ENCODE measurements at places on chromosomes 13 and 19.

GRCh38 chr13:26517936-26518335 lies 39.5 kb upstream of the WASF3 start:
- DNase-seq: no peak

DNA sequence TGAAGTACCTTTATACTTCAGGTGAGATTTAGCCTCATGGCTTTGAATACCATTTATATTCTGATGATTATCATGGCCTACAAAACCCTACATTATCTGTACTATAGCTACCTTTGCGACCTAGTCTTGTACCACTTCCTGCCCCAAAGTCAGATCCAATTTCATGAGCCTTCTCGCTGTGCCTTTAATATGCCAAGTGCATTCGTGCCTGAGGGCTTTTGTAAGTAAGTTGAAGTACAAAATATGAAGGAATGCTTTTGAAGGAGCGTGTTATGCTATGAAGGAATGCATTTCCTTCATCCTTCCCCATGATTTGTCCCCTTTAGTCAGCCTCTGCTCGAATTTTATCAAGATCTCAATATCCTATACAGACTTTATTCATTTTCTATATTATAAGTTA lies 9.2 kb upstream of the RASL11A start:
- DNase-seq: no peak

DNA sequence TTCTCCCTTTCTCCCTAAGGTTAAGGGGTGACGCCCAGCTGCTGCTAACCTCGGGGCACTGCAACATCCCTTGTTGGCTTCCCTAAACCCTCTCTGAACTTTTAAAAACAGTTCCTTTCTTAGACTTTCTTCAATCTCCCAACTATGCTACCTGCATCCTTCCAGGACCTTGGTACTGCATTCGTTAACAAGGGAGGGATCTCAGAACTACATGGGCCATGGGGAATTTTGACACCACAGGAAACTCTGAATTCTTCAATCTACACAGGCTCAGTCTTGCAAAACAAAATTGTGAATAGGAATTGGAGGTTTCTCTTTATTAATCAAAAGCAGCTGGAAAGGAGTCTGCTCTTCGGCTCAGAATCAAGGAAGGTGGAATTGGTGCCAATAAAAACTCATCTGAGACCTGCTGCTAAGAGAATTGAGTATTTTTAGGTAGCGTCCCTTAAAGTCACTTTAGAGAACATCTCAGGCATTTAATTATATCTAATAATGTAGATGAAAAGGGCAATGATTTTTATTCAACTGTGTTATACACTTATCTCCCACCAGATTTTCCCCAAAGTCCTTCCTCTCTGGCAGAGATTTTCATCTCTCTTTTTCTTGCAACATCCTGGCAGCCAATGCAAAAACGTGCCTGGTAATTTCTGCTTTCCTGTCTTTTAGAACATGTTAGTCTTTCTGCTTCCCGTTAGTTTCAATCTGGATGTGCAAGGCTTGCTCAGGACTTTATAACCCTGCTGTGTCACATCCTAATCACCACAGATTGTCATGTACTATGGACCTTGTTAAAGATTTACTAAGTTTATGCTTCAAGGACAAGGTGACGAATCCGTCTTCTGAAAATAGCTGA lies 69.1 kb upstream of the SLC15A1 start:
- peak; percentile 52 for DNase-seq

DNA sequence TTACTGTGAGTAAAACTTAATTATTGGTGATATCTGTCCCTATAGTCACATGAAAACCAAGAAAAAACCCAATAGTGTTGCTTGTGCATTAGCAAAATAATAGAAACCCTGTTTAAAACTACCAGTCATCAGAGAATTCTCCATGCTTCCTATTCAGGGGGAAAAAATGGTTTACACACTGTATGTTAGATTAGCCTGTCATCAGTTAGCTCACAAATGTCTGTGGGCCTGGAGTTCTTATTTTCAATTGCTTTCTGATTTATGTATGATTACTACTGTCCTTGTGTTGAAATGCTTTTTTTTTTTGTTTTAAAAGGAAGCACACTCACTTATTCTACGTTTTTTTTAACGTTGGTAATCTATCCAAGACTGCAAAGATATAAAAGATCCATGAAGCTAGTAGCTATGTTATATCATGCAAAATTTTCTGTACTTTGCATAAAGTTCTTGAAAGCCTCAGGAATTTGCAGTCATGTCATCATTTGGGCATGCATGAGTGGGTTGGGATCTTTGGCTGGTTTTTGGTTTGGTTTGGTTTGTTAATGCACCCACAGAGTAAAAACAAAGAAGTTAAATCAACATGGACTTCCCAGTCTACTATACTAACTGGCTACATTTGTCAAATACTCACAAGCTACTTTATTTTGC lies 25.9 kb downstream of the RXFP2 start:
- DNase-seq: peak; percentile 43

DNA sequence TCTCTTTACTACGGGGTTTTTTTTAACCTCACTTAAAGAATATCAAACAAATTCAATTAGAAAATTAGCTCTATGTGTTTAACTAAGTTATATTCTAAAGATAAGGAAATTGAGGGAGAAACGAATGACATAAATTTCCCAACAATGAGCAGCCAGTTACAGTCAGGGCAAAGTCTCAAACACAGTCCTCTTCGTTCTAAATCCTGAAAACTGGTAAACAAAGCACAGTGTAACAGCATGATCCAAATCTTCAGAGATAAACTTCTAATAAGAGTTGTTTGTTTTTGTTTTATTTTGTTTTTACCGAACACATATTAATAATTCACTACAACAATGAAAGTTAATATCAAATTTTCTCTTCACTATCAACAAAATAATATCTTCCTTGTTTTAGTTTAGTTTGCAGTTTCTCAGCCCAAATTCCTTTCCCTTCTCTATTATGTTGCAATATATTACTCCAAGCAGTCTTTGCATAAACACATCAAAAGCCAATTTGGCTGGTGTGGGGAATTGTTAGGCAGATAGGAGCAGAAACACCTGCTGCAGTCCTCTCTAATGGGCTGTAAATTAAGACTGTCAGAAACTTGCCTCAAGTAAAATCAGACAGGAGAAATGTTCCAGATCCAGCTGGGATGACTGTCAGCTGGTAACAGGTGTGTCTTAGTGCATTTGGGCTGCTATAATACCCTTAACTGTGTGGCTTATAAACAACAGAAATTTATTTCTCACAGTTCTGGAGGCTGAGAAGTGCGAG lies 106.5 kb upstream of the SGCG start:
- no peak for DNase-seq

DNA sequence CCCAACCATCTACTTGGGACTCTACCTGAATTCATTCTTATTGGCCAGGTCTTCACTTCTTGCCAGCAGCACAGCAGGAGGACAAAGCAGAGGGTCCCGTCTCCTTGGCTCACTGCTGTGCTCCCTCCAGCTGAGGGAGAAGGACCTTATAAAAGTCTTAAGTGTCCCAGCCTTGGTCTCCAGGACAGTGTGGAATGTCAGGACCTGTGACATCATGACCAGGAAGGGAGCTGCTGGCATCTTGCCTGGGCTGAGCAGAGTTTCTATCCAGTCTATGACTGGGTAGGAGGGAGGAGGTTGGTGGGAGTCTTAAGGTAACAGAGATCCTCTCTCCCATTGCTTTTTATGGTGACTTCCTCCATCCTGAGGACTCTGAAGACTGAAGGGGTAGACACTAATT lies 56.6 kb upstream of the ANKRD10 start:
- no peak for DNase-seq

- no peak for DNase-seq
Measured at GRCh38 chr19:33422369-33423180, 49.1 kb downstream of the CEBPG start.

DNA sequence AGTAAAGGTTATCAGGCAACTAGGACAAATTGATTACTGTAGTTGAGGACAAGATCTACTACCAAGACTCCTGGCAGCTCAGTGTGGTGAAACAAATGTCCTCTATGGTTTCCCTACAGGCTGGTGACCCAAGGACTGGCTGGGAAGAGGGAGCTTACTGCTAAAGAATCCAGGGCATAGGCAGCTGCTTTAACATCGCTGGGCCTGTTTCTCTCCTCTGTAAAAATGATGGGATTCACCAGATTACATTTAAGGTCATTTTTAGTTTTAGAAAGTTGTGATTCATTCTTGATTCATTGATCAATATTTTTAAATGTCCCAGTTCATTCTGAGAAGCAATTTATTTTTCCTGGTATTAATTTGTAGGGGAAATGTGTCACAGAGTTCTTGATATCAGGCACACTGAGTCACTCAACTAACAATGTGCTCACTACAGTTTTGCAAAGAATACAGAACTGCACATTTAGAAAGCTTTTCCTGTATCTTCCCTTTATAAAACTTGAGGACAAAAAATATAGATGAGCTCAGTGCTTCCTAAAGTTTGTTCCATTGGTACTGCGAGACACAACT lies 19.6 kb upstream of the FAM124A start:
- DNase-seq: no peak

DNA sequence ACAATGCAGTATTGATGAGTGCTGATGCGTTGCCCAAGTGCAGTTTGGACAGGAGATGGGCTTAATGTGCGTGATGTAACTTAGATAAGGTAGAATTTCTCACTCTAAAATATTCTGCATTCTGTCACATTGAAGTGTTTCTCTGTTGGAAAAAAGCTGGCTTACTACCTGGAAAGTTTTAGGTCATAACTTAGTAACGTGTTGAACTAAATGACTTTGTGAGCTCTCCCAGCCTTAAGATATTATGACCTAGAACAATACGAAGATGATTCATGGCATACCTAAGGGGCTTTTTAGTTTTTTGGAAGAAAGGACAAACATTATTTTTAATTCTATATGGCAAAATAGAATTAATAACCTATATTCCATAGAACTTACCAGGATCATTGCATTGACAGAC lies 9.0 kb downstream of the UFM1 start:
- no peak for DNase-seq

DNA sequence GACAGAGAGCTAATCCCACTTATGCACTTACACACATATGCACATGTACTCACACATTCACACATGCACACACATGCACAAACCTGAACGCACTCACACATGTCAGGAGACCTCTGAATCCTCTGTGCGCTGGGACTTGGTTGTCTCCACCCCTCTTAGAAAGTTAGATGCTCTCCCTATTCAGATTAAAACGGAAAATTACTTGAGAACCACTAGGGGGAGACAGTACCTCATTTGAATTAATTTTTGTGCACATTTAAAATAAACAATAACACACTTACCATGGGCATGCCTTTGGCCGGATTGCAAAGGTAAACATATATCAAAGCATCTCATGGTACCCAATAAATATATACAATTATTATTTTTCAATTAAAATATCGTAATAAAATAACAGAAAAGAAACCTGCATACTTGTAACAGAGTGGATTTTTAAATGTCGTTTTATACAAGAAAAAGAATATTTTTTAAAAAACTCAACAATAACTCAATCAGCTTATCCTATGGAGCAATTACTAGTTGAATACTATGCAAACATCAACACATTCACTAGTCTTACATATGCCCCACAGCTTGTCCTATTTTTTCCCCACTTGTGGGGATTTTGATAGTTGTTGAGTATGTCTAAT lies 9.5 kb upstream of the LILRB4 start:
- DNase-seq: peak; percentile 35

DNA sequence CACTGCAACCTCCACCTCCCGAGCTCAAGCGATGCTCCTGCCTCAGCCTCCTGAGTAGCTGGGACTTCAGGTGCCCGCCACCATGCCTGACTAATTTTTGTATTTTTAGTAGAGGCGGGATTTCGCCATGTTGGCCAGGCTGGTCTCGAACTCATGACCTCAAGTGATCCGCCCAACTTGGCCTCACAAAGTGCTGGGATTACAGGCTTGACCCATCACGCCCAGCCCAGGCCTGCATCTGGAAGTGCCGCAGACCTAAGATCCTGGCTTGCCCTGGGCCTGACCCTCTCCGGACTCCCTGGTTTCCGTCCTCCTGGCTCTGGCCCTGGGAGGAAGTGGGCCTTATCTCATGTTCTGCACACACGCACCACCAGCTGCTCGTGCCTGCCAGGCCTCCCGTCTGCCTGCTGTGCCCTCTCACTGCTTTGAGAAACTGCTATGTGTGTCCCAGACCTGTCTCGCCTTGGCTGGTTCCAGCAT lies 4.7 kb upstream of the PTGIR start:
- no peak for DNase-seq

All from AG20443 (cell line).